Thoracic aorta (tissue), 2 donors: ENCODE measurements at places on chromosomes 4 and X.

DNA sequence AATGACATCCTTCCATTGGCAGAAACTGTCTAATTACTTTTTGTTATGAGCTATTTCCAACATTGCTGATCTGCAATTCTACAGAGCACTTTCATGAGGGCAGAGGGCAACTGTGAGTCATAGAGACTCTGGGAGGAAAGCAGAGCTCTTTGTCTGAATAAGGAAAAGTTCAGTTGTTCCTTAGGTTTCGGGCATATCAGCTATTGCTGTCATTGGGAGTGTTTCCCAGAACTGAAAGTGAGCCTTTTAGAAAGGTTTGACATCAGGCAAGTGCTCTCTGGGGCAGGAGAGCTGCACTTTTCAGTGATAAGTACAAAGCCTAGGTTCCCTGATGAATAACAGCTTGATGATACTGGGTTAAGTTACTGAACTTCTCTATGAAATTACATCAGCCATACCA lies 119.2 kb upstream of the EDNRA start:
- peaks cover 7% of the 10 kb centered on the region for H3K4me1 ChIP-seq
- no peaks in the 10 kb centered on the region for H3K27me3 ChIP-seq
- DNase-seq, result no peak
- H3K4me3 ChIP-seq, result no peak overlapping the region

DNA sequence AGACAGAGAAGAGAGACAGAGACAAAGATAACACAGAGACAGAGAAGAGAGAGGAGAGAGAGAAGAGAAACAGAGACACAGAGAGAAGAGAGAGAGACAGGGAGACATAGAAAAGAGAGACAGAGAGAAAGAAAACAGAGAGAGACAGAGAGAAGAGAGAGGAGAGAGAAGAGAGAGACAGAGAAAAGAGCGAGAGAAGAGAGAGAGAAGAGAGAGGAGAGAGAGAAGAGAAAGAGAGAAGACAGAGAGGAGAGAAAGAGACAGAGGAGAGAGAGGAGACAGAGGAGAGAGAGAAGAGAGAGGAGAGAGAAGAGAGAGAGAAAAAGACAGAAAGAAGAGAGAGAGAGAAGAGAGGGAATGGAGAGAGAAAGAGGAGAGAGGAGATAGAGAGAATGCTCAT lies 601.1 kb upstream of the PRKX start:
- no peak overlapping the region for H3K27ac ChIP-seq
- no peak overlapping the region for H3K4me3 ChIP-seq
- H3K36me3 ChIP-seq, result no peaks in the 10 kb centered on the region
- no peaks in the 10 kb centered on the region for H3K4me1 ChIP-seq
- H3K27me3 ChIP-seq, result no peaks in the 10 kb centered on the region
- no peak for DNase-seq

DNA sequence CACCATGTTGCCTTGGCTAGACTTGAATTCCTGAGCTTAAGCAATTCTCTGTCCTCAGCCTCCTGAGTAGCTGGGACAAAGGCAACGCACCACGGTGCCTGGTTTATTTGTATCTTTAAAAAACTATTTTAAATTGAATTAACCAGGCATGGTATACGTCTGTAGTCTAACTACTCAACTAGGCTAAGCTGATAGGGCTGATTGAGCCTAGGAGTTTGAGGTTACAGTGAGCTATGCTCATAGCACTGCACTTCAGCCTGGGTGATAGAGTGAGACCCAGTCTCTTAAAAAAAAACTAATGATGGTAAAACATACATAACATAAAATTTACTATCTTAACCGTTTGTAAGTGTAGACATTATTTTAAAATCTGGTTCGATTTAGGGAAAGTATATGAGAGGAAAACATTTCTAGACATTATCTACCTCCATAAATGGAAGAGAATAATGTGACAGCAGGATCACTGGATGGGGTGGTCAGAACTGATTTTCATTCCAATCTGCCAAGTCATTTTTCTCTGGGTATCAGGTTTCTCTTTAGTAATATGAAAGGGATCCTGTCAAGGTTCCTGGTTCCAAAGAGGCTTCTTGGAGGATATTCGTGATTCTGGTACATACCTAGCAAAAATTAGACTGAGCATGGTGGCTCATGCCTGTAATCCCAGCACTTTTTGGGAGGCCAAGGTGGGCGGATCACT lies 8.7 kb upstream of the ITGB1BP2 start:
- peaks cover 46% of the 10 kb centered on the region for H3K36me3 ChIP-seq
- DNase-seq, result no peak
- no peak overlapping the region for H3K27ac ChIP-seq
- peaks cover 9% of the 10 kb centered on the region for H3K4me1 ChIP-seq

- H3K4me1 ChIP-seq, result no peaks in the 10 kb centered on the region
- H3K36me3 ChIP-seq, result no peaks in the 10 kb centered on the region
- no peak overlapping the region for H3K27ac ChIP-seq
- H3K27me3 ChIP-seq, result no peaks in the 10 kb centered on the region
Measured at GRCh38 chrX:34880656-34881055, 61.9 kb upstream of the FAM47B start.

- H3K4me3 ChIP-seq, result no peak overlapping the region
- H3K27me3 ChIP-seq, result no peaks in the 10 kb centered on the region
- no peaks in the 10 kb centered on the region for H3K4me1 ChIP-seq
- no peak overlapping the region for H3K27ac ChIP-seq
- no peak for DNase-seq
- H3K36me3 ChIP-seq, result peaks cover 2% of the 10 kb centered on the region
Measured at GRCh38 chr4:145557720-145558119, 61.5 kb upstream of the MMAA start.

DNA sequence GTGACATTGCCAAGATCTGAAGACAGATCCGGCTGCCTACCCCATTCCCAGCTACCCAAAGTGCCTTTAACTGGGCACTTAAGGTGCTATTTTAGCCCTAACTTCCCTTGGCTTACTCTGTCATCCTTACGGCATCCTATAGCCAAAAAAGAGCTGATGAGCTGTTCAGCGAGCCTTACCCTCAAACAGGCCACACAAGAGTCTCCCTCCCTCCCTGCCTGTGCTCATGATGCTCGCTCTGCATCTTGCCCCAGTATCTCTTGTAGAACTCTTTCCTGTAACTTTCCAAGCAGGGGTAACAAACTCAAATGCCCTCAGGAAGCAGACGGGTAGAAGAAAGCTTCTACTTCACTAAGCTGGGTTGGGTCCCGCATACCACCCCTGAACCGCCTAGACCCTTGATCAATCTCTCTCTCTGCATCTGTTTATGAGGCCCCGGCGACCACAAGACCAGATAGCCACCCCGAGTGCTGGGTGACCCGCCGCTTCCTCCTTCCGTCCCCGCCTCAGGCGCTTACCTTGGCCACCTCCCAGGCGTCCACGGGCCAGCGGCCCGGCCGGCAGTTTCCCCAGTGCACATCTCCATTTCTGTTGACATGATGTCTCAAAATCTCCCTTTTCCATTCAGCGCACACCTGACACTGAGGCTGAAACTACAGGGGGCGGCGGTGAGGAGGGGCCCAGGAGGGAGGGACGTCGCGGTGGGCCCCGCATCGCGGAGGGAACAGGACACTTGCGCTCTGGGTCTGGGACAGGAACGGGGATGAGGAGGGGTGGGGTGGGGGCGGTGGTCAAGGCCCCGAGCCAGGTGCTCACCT lies 663 bp downstream of the CXorf38 start:
- no peaks in the 10 kb centered on the region for H3K36me3 ChIP-seq
- H3K27me3 ChIP-seq, result no peaks in the 10 kb centered on the region
- H3K4me3 ChIP-seq, result peak overlapping the region; percentile 86
- DNase-seq, result no peak
- peak overlapping the region; percentile 83 for H3K27ac ChIP-seq

GRCh38 chr4:47075262-47075661 lies 43.9 kb downstream of the GABRB1 start:
- DNase-seq, result no peak
- H3K27ac ChIP-seq, result no peak overlapping the region
- no peaks in the 10 kb centered on the region for H3K27me3 ChIP-seq
- peaks cover 20% of the 10 kb centered on the region for H3K4me1 ChIP-seq

DNA sequence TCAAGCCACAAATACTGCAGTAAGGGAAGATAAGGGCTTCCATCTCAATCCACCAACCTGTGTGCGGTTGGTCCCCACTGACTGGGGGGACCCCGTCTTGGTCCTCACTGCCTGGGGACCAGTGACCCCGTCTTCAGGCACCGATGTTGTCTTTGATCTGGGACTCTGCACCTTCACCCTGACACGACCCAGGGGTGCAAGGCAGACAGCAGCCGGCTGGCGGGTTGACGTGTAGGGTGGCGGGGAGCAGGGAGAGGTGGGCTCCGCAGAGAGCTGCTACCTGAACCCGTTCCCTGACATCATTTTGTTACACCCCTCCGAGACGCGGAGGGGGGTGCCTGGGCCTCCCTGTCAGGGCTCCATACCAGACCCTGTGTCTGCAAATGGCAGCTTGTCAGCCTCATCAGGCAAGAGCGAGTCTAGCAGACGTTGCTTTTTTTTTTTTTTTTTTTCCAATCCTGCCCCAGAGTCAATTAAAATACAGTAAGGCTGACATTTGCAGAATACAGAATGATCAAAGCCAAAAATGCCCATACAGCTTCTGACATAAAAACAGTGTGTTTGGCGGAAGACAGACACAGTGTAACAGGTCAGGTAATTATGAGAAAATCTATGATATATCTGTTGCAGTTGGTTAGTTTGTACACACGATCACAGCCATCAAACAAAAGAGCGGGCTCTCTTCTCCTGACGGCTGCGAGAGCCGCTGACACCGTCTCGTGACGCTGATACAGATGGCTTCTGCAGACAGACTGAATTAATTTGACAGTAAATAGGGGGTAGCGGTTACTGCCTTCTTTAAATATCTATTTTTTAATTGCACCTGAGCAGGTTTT lies 118.6 kb downstream of the CRLF2 start:
- H3K36me3 ChIP-seq, result no peaks in the 10 kb centered on the region
- DNase-seq, result no peak
- no peak overlapping the region for H3K27ac ChIP-seq
- H3K4me1 ChIP-seq, result no peaks in the 10 kb centered on the region
- no peaks in the 10 kb centered on the region for H3K27me3 ChIP-seq

DNA sequence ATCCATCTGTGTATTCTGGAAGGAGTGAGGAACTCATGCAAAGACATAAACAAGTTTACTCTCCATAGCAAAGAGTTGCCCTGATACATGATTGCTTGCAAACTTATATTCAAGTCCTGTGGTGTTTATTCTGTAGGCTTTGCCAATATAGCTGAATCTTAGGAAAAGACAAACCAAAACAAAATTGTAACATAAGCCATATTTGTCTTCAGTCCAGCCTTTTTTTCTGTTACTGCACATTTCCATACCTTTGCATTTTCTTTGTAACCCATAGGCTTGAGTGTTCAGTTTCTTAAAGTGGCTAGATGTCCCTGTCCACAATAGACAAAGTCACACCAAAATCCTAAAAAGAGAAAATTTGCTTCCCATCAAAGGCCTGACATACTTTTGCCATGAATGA lies 120.4 kb downstream of the PPARGC1A start:
- no peaks in the 10 kb centered on the region for H3K4me1 ChIP-seq
- H3K27me3 ChIP-seq, result no peaks in the 10 kb centered on the region
- H3K36me3 ChIP-seq, result no peaks in the 10 kb centered on the region
- H3K27ac ChIP-seq, result no peak overlapping the region

GRCh38 chrX:143536176-143536575 lies 18.9 kb upstream of the SPANXN3 start:
- no peaks in the 10 kb centered on the region for H3K4me1 ChIP-seq
- H3K27ac ChIP-seq, result no peak overlapping the region
- no peak for DNase-seq

DNA sequence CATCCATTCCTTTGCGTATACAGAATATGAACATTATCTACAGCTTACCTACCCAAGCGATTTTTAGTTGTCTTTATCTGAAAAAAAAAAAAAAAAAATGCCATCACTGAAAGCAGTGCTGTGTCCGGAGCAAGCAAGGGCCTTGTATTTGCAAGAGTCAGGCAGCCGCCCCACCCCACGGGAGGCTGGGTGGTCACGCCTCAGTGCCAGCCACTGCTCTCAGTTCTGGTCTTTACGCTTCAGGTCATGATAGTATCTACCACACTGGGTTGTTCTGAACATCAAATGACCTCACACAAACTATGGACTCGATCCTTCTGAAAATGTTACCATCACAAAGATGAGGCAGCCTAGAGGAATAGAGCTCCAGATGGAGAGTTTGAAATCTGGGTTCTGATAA lies 62.7 kb upstream of the HELT start:
- no peaks in the 10 kb centered on the region for H3K27me3 ChIP-seq
- DNase-seq, result no peak
- no peak overlapping the region for H3K27ac ChIP-seq

DNA sequence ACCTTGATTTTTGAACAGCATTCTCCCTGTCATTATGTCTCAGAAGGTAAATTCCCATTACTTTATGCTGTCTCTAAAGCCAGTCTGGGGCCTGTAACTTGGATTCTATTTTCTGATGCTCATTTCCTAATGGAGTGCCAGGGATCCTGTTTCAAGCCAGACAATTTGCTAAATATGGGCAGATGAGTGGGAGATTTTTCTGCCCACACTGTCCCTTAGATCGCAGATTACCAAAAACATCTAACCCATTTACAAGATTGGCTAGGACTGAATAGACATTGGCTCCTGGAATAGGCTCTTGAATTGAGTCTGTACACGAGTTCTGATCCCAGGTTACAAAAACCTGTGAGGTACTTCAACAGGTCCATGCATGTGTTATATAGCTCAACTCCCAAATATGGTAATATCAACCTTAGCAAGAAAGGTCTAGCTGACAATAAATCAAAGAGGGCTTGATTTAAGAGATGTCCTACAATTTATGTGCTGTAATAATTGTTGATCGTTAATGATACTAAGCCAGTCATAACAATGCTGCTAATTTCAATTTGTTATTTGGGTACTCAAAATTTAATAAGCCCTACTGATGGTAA lies 5.7 kb downstream of the GPC3 start:
- no peaks in the 10 kb centered on the region for H3K27me3 ChIP-seq
- H3K27ac ChIP-seq, result no peak overlapping the region
- DNase-seq, result no peak

DNA sequence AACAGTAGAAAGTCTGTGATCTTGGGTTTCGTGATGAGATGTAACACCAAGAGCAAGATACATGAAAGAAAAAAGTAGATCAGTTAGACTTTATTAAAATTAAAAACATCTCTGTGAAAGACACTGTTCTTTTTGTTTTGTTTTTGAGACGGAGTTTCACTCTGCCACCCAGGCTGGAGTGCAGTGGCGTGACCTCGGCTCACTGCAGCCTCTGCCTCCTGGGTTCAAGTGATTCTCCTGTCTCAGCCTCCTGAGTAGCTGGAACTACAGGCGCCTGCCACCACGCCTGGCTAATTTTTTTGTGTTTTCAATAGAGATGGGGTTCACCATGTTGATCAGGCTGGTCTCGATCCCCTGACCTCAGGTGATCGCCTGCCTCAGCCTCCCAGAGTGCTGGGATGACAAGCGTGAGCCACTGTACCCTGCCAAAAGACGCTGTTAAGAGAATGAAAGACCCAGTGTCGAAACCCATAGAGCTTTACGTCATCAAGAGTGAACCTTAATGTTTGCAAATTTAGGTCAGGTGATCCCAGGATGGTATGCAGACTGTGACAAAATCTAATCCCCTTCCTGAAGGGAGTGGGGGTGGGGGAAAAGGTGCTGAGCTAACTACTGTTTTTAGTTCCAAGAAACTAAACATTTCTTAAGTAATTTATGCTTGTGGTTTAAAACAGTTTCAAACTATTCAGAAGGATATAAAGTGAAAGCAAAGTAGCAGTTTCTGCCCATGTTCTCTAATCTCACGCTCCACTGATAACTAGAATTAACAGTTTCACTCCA lies 8.0 kb downstream of the OFD1 start:
- no peaks in the 10 kb centered on the region for H3K27me3 ChIP-seq
- DNase-seq, result no peak
- H3K4me1 ChIP-seq, result no peaks in the 10 kb centered on the region
- H3K4me3 ChIP-seq, result no peak overlapping the region
